ENCODE measurements at places on chromosomes 6 and 20.

GRCh38 chr6:70389261-70389660, 24.0 kb upstream of the FAM135A start:
- DNase-seq = no peak

DNA sequence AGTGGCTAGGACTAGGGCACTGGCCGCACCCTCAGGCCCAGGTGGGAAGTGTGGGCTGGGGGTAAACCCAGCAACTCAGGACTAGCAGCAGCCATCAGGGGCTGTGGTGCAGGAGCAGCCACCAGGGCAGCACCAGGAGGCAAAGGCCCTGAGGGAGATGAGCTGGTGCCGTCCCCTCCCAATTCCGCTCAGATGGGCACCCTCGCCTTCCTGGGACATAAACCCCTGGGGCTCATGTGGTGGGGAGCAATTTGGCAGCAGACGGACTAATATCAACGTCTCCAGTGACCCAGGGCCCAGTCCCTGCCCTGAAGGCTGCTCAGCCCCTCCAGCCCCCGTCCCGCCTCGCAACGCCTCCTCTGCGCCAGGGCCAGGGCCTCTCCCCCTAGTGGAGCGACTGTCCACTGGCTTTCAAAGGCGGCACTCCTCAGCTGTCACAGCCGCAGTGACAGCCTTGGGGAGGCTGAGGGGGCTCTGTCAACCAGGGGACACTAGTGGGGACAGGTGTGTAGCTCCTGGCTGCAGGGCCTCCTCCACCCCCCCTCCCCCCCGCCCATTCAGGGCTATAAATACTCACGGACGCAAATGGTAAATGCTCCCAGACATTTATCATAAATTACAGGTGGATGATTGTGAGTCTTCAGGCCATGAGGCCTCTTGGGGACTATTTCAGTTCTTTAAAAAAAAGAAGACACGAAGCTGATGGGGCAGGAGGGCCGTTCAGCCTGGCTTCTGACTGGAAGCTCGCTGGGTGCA, 349.9 kb downstream of the ZFAND3 start:
- no peak for DNase-seq

GRCh38 chr6:118401325-118401975, 146.6 kb upstream of the PLN start:
- DNase-seq = no peak

- DNase-seq = no peak
These were observed 144.2 kb downstream of the PREX1 start for GRCh38 chr20:48683467-48684175.

DNA sequence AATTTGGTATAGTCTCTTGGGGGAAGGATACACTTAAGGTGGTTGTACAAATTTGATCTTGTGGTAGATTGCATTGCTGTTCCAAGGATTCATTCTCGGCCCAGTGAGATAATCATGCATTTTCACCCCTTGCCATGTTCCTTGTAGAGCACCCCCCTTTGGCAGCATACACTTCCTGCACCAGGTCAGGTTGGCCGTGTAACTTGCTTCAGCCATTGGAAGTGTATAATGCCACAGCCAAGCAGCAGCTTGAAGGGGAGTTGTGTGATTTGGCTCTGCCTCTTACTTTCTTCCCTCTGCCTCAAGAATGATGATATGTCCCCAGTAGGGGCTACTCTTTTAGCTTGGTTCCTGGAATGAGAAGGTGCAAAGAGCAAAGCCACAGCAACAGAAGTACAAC, 21.9 kb downstream of the CCN2 start:
- DNase-seq = no peak

DNA sequence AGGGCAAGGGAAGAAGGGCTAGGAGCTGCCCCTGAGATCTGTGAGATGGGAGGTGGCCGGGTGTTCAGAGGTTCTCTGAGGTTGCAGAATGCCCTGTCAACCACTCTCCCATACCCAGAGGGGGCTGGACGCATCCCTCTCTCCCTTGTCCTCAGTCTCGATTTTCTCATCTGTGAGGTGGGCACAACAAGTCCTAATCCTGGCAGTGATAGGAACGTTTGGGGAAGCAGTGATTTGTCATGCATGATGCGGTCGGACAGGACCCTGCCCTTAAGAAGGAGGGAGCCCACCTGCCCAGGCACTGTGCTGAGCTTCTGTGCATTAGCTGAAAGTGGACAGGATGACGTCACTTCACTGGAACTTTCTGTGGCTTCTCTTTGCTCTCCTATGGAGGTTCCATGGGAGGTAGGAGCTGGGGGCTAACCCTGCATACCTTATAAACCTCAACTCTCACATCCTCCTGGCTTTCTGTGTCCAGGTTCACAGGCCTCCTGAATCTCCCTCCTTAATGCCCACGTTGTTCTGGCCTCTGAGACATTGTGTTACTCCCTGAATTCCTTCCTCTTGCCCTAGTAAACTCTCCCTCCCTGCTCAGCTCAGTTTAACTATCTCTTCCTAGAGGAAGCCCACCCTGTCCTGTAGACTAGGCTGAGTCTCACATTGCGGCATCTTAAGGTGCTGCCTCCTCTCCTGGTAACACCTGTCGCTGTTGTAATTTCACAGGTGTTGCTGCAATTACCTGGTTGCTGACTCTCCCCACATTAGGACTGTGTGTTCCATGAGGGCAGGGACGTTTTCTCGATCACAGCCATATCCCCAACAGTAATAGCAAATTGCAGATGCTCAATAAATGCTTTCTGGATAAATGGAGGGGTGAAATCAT, 30.1 kb upstream of the CSNK2A1 start:
- no peak for DNase-seq

DNA sequence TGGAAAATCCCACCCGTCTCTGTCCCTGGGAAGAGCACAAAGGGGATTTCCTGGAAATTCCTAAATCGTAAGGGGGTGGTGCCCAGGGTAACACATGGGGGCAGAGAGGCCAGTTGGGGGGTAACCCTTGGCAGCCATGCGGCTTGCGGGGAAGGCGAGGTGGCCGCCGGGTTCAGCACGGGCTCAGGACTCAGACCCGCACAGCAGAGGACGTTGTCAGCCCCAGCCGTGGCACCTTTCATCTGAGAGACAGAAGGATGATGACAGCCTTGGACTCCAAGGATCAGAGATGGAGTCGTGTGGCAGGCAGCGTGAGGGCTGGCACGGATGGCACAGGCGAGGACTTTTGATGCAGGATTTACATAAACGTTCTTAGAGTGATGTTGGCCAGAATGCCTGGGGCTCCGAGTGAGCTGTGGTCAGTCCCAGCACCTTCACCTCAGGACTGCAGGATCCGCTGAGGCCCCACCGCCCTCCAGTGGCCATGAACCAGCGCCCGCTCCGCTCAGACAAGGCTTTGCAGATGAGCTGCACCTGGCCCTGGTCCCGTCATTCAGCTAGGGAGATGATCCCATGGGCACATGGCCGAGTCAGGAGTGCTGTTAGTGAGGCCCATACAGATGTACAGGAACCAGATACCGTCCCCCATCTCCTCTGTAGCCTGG, 190.3 kb downstream of the TAF4 start:
- no peak for DNase-seq

DNA sequence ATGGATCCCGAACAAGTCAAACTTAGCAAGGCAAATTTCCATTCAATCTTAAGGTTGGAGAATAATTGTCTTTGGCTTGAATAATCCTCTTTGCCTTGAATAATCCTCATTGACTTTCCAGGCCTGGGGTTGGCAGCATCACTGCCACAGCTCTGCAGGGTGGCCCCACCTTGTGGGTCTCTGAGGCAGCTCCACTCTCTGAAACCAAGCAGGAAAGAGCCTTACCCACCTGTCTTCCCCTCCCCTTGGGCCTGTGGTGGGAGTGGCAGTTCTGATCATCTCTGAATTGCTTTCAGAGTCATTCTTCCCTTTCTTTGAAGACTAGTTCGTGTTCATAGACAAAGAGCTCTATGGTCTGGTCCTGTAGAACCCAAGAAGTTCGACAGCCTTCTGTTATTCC, 47.5 kb downstream of the KCNQ5 start:
- DNase-seq = no peak

DNA sequence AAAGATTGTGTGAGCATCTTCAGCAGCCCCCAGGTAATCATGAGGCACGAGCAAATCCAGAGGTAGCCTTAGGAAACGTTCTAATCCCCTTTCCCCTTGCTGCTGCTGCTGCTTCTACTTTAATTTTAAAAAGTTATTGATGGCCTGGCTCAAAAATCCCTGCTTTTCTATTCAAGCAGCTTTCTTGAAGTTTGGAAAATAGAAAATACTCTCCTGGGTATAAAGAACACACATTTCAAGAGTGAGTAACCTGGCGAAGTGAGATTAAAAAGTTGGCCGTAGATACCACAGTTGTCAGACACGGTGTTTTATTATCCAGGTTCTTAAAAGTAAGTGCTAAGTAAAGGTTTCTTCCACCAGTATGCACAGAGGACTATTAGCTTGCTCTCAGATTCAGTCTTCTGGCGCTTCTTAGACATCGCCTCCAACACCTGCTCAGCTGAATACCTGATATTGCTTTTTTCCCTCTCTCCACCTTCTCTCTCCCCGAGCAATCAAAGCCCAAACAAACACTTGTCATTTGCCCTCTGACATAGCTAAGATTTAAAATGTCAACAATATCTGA, 150.7 kb downstream of the EDN3 start:
- DNase-seq = no peak

GRCh38 chr6:158531566-158531965, 28.3 kb upstream of the TMEM181 start:
- DNase-seq = no peak

DNA sequence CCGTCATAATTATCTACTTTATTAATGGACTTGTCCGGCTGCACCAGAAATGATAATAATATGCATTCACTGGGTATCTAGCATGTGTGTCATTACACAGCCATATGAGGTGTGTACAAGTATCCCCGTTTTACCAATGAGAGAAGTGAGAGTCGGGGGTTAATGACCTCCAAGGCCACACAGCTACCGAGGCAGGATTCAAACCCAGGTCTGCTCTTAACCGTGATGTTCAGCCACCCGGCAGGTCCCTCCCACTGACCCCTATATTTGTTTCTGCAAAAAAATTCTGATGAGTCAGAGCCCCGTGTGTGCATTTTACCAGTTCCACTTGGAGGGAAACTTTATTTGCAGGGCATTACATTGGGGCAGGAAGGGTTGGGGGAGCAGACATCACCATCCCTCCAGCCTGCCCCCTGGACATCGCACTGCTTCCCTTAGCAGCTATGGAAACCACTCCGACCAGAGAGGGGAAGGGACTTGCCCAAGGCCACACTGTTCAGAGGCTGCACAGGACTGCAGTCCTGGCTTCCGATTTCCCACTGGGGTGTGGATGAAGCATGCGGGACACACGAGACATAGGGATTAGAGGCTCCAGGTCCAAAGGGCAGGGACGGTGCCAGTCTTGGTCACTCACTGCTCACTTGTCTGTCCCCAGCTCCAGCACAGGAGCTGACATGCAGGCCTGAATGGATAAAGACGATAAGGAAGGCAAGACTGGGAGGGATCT, 10.1 kb upstream of the SRC start:
- DNase-seq = no peak

GRCh38 chr20:25089662-25090061, 7.7 kb upstream of the VSX1 start:
- DNase-seq = no peak

- peak; percentile 45 for DNase-seq
These were observed 18.4 kb upstream of the MMP24 start for GRCh38 chr20:35207950-35208611.

DNA sequence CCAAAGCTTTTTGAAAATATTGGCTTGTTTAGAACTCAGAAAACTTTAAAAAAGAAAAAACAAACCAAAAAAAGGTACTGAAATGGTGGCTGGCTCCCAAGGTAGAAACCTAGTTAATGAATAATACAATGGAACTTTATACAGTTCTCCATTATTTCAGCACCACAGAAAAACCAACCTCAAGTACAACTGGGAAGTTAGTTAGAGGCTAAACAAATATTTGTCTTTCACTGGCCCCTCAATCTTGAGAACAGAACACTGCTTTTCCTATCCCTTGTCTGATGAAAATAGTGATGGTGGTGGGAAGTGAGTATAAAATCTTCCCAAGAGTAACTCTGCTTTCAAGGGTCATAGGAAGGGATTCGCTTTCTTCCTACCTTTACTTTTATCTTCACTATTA, 126.5 kb downstream of the REV3L start:
- DNase-seq = no peak

DNA sequence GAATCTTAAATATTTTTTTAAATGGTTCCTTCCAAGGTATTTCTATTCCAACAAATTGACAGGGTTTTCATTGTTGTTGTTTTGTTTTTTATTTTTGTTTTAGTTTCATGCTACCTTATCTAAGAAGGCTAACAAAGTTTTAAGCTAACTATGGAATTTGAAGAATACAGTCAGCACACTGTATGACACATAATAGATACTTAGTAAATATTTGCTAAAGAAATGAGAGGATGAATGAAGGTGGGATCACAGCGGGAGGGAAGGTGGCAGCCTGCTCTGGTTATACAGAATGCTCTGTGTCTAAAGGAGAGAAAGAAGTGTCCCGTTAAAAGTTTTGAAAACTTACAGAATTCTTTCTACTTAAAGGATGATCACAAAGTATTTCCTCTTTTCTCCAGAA, 43.7 kb upstream of the DST start:
- no peak for DNase-seq

- DNase-seq = no peak
These were observed 4.6 kb downstream of the KCNK5 start for GRCh38 chr6:39224523-39225182.

DNA sequence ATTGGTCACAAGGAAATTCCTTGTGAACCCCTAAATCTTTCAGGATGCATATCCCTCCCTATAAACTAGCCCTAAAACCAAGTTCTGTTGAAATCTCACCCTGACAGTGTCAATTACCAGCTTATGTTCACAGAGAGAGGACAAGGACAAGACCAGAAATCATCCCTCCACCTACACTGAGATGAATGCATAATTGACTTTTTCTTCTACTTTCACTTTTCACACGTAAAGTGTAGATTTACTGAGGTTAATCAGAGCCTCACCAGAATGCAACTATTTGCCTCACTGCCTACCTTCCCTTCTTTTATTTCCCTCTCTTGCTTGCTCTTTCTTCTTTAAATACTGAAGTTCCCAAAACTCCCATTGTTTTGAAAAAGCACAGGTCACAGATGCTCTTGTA, 15.3 kb upstream of the NKAIN2 start:
- DNase-seq = no peak

DNA sequence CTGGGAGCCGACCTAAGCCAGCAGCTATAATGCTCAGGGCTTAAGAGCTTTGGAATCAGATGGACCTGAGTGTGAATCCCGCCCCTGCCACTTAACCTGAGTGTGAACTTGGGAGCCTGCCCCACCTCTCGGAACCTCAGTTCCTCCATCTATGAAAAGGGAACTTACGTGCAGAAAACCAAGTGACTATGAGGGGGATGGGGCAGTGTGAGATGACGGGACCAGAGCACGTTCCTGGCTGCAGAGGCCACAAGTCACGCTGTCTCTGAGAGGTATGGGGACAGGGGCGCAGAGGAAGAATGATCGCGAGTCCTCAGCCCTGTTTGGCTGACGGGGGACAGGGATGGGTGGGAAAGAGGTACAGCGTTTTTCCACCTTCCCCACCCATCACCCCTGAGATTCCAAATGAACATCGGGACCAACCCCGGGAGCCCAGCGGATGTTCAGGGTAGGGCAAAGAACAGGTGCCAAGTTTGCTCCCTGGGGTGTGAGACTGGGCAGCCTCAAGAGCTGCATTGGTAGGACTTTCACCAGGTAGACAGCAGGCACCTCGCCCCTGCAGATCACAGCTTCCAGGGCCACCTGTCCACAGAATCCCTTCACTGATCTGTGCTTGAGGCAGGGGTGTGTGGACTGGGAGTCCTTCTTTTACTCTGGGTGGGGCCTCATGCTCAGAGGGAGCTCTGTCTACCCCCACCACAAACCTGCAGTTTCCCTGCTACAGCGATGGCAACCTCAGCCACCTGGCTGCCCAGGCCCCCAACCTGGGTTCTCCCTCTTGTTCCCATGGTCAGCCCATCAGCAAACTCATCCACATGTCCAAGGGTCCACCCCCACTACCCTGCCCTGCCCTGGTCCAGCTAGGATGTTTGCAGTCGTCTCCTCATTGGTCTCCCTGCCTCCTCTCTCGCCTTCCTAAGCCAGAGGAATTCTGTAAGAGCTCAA, 85.8 kb downstream of the CEBPB start:
- DNase-seq = no peak
